ENCODE measurements at places on chromosomes 7 and 10.

GRCh38 chr7:131031099-131031868 is 296.4 kb upstream of the MKLN1 start:
- no peak for DNase-seq

DNA sequence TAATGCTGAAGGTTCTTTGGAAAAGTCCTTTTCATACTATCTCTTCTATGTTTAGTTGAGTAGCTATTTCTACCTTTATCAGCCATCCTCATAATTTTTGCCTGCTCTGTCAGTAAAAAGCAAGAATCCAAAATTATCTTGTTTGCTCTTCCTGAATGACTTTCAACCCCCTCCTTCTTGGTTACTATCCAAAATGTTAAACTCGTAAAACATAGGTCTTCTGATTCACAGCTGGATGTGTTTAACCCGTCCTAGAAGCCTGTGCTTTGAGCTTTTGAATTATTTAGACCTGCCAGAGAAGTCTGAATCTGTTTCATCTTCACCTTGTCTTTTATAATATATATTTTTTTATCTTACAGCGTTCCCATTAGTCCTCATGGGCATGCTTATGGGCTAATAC is 136.4 kb upstream of the MDFIC start:
- no peak for DNase-seq

DNA sequence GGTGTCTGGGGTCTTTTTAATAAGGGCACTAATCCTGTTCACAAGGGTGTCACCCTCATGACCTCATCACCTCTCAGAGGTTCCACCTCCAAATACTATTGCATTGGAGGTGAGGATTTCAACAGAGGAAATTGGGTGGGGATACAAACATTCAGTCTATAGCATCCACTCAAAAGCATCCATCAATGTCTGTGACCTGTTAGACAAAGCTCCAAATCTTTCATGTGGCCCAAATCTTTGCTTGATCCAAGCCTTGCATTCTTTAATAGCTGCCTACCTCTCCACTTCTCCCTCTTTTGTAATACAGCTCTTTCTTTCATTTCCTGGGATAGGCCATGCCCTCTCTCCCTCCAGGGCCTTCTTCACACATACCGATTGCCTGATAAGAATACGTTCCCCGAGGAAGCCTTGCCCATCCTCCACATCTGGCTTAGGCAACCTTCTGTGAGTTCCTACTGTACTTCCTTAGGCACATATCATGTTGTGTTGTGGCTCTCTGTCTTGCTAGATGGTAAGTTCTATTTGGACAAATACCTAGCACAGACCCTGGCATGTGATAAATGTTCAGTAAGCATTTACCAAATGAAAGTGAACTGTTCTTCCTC is 66.1 kb downstream of the CREM start:
- no peak for DNase-seq

DNA sequence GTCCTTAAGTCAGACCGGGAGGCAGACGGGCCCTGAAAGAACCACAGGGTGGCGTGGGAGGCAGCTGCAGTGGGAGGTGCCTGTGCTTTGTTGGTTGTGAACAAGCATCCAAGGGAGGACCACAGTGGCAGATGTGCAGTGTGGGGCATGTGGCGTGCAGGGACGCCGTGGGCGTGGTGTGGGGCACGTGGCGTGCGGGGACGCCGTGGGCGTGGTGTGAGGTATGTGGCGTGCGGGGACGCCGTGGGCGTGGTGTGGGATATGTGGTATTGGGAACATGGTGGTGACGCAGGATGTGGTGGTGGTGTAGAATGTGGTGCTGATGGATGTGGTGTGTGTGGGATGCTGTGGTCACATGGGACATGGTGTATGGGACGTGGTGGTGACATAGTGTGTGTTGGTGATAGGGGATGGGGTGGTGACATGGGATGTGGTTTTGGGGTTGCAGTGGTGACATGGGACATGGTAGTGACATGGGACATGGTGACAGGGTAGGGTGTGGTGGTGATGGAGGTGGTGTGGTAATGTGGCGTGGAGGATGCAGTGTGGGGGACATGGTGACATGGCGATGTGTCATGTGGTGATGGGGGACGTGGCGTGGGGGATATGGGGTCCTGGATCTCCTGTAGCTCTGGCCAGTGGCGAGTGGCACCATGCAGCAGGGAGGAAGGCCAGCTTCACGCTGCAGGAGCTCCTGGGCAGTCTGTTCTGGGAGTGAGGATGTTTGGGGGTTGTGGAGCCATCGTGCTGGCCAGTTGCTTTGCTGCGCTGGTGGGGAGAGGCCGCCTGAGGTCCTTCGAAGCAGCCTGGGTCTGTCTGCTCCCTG is 78.8 kb downstream of the INPP5A start:
- DNase-seq, result no peak

DNA sequence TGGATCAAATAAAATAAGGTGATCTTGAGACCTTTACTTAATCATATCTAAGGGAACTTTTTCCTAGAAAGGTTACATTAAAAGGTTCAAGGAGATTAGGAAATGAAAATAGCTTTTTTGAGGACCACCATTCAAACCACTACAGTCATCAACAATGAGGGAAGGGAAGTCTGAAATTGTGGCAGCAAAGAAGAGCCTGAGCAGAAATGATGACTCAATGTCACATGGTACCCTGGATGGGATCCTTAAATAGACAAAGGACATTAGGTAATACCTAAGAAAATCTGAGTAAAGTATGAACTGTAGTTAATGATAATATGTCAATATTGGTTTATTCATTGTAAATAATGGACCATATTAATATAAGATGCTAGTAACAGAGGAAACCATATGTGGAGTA is 236.0 kb downstream of the SEMA3D start:
- DNase-seq, result no peak

- no peak for DNase-seq
These were observed 73.3 kb downstream of the CHST15 start for GRCh38 chr10:124019886-124020797.

DNA sequence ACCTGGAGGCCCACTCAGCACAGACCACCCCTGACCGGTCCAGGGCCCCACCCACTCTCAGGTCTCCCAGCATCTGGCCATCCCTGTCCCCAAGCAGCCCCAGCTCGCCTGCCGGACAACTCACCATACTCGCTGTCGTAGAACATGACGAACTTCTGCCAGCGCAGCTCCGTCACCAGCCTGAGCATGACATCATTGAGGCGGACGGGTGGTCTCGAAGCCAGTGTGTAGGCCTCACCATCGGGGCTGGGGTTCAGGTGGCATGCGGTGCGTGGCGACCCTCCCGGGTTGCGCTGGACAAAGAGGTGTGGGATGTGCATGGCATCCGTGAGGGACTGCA is 160.4 kb downstream of the GRID1 start:
- DNase-seq, result no peak

DNA sequence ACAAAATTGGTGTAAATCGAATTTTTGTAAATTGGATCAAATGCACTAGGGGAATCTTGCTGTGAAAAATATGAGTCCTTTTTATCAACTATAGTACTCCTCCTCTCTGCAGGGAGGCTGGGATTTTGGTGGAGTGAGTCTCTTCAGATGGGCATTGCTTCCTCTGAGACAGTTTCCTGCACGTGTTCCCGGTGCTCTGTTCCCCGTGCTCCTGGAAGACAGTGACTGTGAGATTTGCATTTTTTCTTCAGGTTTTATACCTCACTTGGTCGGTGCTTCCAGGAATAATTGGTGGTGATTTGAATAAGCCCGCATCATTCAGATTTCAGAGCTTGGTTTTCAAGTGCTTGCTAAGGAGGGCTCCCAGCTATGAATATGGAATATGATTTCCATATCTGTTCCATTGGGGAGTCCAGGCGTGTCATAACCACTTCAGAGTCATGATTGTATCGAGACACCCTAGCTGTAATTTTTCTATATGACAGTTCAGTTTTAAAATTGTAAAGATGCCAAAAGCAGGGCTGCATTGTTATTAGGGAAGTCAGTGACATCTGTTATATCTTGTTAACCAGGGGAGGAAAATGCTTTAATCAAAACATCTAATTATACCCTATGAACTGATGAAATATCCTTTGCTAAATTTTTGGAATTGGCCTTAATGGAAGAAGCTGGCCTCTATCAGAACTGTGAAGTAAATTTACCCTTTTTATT is 12.3 kb downstream of the AUTS2 start:
- no peak for DNase-seq

GRCh38 chr10:107686095-107686494 is 521.6 kb upstream of the SORCS1 start:
- no peak for DNase-seq

- DNase-seq, result no peak
These were observed 27.3 kb downstream of the UBE3C start for GRCh38 chr7:157165987-157166386.

DNA sequence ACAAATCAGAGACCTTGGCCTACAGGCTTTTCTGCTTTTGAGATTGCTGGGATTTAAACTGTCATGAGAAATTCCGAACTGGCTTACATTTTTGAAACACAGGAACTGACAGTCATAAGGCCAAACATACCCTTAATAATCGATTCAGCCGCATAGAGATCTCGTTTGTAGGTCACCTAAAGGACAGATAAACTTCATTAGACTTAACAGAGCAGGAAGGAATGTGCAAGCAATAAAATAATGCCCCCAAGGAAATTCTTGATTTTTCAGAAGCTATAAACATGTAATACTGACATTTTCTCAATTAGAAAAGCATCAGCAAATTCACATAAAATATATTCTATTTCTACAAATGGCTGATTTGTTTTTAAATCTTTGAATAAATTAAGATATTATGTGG is 120.0 kb downstream of the CRPPA start:
- no peak for DNase-seq

DNA sequence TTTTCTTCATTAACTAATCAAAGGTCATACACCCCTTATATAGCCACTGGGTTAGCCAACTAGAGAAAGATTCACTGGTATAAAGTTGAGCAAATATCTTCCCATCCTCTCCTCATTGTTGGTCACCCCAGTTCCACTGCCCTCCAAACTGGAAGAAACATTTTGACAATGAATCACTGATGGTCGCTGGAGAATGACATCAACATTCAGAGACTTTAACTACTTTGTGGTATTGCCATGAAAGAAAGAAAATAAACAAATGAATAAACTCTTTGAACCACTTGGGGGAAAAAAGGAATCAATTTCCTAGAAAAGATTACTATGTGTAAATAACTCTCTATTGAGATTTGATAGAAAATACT is 23.4 kb downstream of the HYCC1 start:
- no peak for DNase-seq

DNA sequence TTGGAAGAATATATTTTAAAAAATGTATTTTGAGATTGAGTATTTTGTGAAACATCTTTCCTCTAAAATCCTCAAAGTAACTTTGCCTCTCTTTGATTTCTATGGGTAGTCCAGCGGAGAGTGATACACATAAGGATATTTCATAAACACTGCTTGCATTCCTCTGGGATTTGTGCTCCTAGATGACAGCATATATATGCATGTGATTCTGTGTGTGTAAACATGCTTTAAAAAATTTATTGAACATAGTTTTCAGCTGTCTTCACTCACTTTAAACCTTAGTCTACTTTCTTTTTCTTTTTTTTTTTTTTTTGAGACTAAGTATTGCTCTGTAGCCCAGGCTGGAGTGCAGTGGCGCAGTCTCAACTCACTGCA is 84.6 kb downstream of the KAT6B start:
- no peak for DNase-seq

DNA sequence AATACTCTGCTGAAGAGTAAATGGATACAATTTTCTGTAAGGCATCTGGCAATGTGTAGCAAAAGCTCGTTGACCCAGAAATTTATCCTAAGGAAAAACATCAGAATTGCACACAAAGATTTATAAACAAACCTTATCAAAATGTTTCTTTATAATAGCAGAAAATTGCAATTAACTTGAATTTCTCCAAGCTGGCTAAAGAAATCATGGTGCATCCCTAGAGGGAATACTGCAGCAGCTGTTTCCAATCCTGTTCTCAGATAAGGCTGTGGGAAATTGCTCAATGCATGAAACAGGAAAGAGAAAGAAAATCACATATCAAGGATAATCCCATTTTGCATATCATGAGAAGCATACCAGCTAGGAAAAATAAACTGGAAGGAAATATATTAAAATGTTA is 18.7 kb downstream of the TACR2 start:
- DNase-seq, result no peak

DNA sequence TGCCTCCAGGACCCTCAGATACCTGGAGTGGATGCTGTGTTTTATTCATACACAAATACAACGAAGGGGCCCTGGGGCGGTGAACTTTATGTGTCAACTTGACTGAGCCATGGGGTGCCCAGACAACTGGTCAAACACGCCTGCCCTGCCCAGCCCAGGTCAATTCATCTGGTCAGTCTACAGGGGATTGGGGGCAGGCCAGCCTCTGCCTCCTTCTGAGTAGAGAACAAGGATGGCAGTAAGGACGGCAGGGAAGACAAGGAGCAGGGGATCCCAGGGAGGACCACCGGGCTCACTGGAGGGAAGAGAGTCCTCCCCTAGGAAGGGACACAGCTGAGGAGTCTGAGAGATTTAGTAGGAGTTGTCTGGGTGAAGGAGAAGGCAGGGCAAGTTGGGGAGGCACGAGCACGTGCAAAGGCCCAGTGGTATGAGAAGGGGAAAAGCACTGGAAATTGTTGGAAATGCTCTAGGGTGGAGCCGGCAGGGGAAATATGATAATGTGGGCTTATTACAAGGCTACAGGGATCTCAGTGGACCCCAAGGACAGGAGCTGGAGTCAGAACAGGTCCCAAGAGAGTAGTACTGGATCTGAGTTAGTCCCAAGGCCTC is 63.4 kb downstream of the MYL10 start:
- DNase-seq, result no peak

DNA sequence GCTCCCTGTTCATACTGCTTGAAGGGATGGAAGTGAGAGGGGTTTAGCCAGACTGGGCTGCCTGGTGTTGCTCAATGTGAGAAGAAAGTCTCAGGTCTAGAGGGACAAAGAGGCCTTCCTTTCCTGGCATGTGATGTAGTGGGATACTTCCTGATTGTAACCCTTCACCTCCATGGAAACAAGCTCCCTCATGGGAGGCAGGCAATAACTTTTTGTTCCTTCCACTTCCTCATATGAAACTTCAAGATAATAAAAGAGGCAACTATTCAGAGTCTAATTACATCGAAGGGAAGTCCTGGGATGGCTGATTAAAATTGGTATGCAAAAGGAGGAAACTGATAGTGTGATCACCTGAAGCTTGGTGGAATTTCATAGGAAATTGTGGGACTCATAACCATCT is 84.1 kb upstream of the ETV1 start:
- DNase-seq, result no peak

DNA sequence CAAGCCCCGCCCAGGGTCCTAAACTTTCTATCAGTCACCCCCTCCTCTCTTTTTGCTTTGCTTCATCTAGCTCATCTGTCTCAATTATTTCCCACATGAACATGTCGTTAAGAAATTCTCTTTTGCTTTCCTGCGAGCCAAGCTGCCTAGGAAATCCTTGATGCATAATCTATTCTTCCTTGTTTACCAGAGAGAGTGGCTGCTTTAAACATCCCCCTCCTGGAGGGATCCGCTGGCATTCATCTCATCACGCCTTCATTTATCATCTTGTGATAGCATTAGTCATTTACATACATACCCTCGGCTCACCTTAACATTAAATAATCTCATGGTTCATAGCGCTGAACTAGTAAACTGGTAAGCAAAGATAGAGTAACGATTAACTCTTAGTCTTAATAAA is 96.7 kb downstream of the ANK3 start:
- no peak for DNase-seq

GRCh38 chr10:52801947-52802346 is 29.4 kb upstream of the MBL2 start:
- no peak for DNase-seq

- DNase-seq, result no peak
These were observed 402 bp upstream of the TMEM168 start for GRCh38 chr7:112790586-112791003.

GRCh38 chr7:158572000-158572828 is 15.4 kb downstream of the PTPRN2 start:
- DNase-seq, result peak; percentile 74

All from 8988T (cell line).